ENCODE measurements at places on chromosomes 4 and X.

DNA sequence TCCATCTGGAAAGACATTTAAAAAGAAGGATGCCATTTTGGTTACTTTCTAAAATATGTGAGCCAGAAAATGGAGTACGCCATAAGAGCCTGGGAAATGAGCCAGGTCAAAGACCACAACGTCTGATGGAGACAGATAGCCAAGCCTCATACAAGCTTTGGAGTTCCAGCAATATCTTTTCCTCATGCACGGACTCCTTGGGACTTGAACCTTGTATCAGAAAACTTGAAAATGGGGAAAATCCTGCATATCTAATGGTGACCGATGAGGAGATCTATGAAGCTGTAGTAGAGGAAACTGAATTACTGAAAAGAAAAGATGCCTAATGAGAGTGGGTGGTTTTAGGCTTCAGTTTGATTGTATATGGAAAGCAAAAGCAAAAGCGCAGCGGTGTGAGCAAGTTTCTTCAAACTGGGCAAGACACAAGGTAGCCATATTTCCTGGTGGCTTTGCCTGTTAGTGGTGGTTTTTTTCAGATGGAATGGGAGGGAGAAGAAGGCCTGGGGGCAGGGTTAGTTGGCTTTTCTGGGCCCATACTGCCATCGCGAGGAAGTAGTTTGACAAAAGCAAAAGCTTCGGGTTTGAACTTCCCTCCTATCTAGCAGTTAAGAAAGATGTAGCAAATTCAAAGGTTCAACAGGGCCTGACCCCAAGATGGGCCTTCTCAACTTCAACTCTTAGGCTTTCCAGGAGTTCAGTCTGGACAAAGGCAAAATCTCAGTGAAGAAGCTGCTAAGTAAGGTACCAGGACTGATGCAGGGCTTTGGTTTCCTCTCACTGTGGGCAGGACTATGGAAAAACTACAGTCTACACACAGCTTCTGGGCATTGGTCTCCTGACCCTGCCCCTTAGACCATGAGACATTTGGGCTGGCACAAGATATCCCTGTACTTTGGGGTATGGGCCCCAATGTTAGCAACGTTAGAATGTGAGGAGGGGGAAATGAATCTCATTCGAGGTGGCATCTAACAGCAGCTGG, 210.0 kb upstream of the STK26 start:
- H3K4me3 ChIP-seq = peak overlapping the region; percentile 53
- H3K27ac ChIP-seq = peak overlapping the region; percentile 66
- no peaks in the 10 kb centered on the region for H3K36me3 ChIP-seq
- DNase-seq = peak; percentile 85
- H3K27me3 ChIP-seq = no peaks in the 10 kb centered on the region
- no peaks in the 10 kb centered on the region for H3K4me1 ChIP-seq

DNA sequence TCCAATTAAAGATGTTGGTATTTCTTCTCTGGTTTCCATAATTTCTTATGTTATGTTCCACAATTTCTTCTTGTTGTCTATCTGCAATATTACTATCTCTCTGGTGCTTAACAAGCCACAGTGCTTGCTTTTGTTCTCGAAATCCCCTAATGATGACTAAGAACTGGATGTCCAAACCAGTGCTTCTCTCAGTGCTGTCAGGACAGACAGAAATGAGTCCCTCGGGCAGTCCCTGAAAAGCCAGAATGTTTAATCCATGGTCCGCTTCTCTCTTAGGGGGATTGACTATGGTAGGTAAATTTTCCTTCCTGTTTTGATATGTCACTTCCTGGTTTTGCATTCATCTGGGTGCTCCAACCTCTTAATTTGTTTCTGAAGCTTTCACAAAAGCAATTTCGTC, 321.6 kb upstream of the PCDH10 start:
- no peak overlapping the region for H3K27ac ChIP-seq
- H3K4me3 ChIP-seq = no peak overlapping the region
- no peaks in the 10 kb centered on the region for H3K36me3 ChIP-seq

GRCh38 chrX:19968276-19968675, 22.6 kb downstream of the BCLAF3 start:
- H3K36me3 ChIP-seq = peaks cover 4% of the 10 kb centered on the region
- no peaks in the 10 kb centered on the region for H3K27me3 ChIP-seq
- no peak for DNase-seq
- H3K27ac ChIP-seq = no peak overlapping the region
- H3K4me3 ChIP-seq = no peak overlapping the region
- no peaks in the 10 kb centered on the region for H3K4me1 ChIP-seq

DNA sequence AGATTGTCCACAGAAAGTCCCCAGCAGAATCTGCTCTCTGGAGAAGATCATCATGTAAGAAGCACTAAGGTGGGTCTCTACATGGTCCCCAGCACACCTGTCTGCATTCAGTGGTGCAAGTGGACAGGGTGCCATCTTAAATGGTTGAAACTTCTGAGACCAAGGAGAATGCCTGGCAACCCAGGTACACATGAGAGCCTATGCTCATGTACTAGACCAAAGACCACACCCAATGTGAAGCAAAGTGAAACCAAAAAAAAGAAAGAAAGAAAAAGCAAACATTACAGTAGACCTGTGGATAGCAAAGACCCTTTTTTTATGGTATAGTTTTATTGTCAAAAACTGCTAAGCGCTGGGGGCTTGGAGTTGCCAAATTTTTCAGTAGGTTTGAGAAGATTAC, 15.0 kb downstream of the CD40LG start:
- no peak for DNase-seq
- no peak overlapping the region for H3K27ac ChIP-seq
- no peaks in the 10 kb centered on the region for H3K4me1 ChIP-seq
- no peak overlapping the region for H3K4me3 ChIP-seq
- H3K36me3 ChIP-seq = peaks cover 26% of the 10 kb centered on the region

- DNase-seq = no peak
- no peaks in the 10 kb centered on the region for H3K27me3 ChIP-seq
- no peak overlapping the region for H3K27ac ChIP-seq
- no peak overlapping the region for H3K4me3 ChIP-seq
- H3K36me3 ChIP-seq = no peaks in the 10 kb centered on the region
These were observed 877.8 kb downstream of the FAT4 start for GRCh38 chr4:126192506-126192905.

All from right atrium auricular region (tissue), 2 donors.